ENCODE measurements at places on chromosomes 4 and X.

GRCh38 chr4:155607481-155607880, 59.2 kb upstream of the GUCY1A1 start:
- DNase-seq: no peak
- no peaks in the 10 kb centered on the region for H3K27me3 ChIP-seq
- no peak overlapping the region for H3K27ac ChIP-seq
- H3K4me1 ChIP-seq: peaks cover 8% of the 10 kb centered on the region

DNA sequence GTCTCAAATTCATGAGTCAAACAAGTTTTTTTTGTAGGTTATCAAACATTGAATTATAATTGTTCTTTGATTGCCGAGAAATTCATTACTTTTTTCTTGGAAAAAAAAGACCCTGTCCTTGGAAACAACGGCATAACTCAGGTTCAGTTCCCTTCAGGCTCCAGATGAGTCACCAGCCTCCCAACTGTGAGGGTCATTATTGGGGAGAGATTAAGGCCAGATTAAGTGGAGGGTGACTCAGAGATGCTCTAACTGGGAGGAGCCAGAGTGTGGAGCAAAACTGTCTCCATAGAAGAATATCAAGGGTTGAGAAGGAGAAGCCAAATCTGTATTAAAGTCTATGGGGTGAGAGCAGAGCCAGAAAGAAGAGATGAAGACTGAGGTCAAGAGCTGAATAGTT, 9.6 kb downstream of the ADGRG4 start:
- DNase-seq: no peak
- H3K36me3 ChIP-seq: no peaks in the 10 kb centered on the region
- no peak overlapping the region for H3K27ac ChIP-seq
- no peaks in the 10 kb centered on the region for H3K4me1 ChIP-seq
- no peak overlapping the region for H3K4me3 ChIP-seq

- no peak overlapping the region for H3K27ac ChIP-seq
- H3K4me1 ChIP-seq: no peaks in the 10 kb centered on the region
- no peaks in the 10 kb centered on the region for H3K27me3 ChIP-seq
- no peak overlapping the region for H3K4me3 ChIP-seq
- no peak for DNase-seq
Observed at GRCh38 chr4:17480955-17481354, 30.9 kb downstream of the QDPR start.

DNA sequence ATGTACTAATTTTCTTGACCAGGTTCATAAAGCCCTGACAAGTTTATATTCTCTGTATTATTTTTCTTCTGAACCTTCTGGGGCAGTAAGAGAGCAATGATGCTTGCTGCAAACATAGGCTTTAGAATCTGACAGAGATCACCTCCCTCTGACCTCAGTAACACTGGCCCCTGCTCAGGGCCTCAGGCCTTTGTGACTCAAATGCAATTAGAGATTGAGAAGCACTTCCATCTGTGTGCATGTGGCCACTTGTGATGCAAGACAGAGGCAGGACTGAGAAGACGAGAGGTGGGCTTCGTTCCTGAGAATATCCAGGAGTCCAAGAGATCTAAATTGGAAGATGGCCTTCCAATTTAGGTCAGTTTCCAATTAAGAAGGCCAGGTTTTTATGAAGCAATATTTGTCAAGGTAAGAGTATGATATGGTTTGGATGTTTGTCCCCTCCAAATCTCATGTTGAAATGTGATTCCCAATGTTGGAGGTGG, 82.8 kb upstream of the VEGFC start:
- no peak overlapping the region for H3K4me3 ChIP-seq
- H3K27ac ChIP-seq: no peak overlapping the region
- H3K4me1 ChIP-seq: no peaks in the 10 kb centered on the region

- no peak overlapping the region for H3K4me3 ChIP-seq
- no peak for DNase-seq
- peaks cover under 1% of the 10 kb centered on the region for H3K4me1 ChIP-seq
- H3K27me3 ChIP-seq: no peaks in the 10 kb centered on the region
Observed at GRCh38 chr4:110510277-110510676, 34.3 kb downstream of the ENPEP start.

- H3K4me1 ChIP-seq: no peaks in the 10 kb centered on the region
- no peak for DNase-seq
- H3K36me3 ChIP-seq: no peaks in the 10 kb centered on the region
- no peak overlapping the region for H3K4me3 ChIP-seq
- H3K27ac ChIP-seq: no peak overlapping the region
Observed at GRCh38 chr4:71709961-71710360, 73.9 kb downstream of the GC start.

- H3K27ac ChIP-seq: no peak overlapping the region
- no peaks in the 10 kb centered on the region for H3K4me1 ChIP-seq
- DNase-seq: no peak
- no peaks in the 10 kb centered on the region for H3K36me3 ChIP-seq
- no peak overlapping the region for H3K4me3 ChIP-seq
Observed at GRCh38 chrX:51737091-51737490, 6.2 kb upstream of the GSPT2 start.

- H3K27me3 ChIP-seq: no peaks in the 10 kb centered on the region
- DNase-seq: no peak
- no peak overlapping the region for H3K27ac ChIP-seq
- H3K36me3 ChIP-seq: no peaks in the 10 kb centered on the region
- H3K4me1 ChIP-seq: no peaks in the 10 kb centered on the region
- no peak overlapping the region for H3K4me3 ChIP-seq
Observed at GRCh38 chr4:96016634-96017299, 176.9 kb downstream of the PDHA2 start.

GRCh38 chr4:27836523-27836922, 975.9 kb downstream of the STIM2 start:
- DNase-seq: no peak
- H3K36me3 ChIP-seq: no peaks in the 10 kb centered on the region
- no peaks in the 10 kb centered on the region for H3K4me1 ChIP-seq
- H3K27ac ChIP-seq: no peak overlapping the region
- no peak overlapping the region for H3K4me3 ChIP-seq
- H3K27me3 ChIP-seq: no peaks in the 10 kb centered on the region

DNA sequence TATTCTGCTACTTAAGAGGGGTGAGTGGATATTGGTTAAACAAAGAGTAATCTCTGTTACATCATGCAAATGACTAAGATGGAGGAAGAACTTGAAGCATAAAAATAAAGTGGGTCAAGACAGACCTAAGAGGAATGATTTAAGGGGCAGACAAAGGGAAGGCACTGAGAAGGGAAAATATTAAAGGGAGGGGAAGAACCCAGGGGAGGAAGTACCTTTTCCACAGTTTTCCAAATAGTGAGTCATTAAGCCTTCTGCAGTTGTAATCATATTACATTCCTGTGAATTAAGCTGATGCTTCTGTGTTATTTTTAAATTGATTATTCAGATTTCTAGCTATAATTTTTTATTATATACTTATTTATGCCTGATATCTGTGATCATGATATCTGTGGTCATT, 253.3 kb downstream of the CENPC start:
- H3K36me3 ChIP-seq: no peaks in the 10 kb centered on the region
- no peak for DNase-seq
- H3K27me3 ChIP-seq: no peaks in the 10 kb centered on the region
- no peaks in the 10 kb centered on the region for H3K4me1 ChIP-seq
- no peak overlapping the region for H3K27ac ChIP-seq
- H3K4me3 ChIP-seq: no peak overlapping the region

- H3K27me3 ChIP-seq: peaks cover 32% of the 10 kb centered on the region
- H3K36me3 ChIP-seq: no peaks in the 10 kb centered on the region
- no peak overlapping the region for H3K4me3 ChIP-seq
- no peak overlapping the region for H3K27ac ChIP-seq
- no peak for DNase-seq
Observed at GRCh38 chr4:173490817-173491528, 39.1 kb downstream of the HAND2 start.

- H3K36me3 ChIP-seq: no peaks in the 10 kb centered on the region
- DNase-seq: no peak
- H3K27ac ChIP-seq: no peak overlapping the region
- no peaks in the 10 kb centered on the region for H3K27me3 ChIP-seq
- no peak overlapping the region for H3K4me3 ChIP-seq
Observed at GRCh38 chrX:136121788-136122187, 25.5 kb upstream of the FHL1 start.

DNA sequence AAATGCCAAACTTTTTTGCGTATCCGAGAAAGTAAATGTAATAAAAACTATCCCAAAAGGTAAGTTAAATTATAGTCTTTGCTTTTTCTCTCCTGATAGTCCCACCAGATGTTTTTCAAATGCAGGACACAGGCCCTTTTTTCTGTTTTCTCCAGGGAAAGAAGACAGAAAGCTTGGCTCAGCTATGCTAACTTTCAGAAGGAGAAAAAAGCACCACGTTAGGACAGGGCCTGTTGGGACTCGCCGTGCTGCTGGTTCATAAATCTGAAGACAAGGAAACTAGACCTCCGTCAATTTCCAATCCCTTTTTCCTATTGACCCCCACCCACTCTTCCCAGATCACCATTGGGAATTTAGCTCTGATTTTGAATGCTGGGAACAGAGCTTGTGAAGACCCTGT, 220.9 kb upstream of the SFRP2 start:
- no peak overlapping the region for H3K4me3 ChIP-seq
- H3K36me3 ChIP-seq: no peaks in the 10 kb centered on the region
- no peak for DNase-seq

GRCh38 chr4:153495480-153496193, 29.5 kb downstream of the TMEM131L start:
- peak overlapping the region; percentile 7 for H3K4me3 ChIP-seq
- H3K36me3 ChIP-seq: peaks cover 56% of the 10 kb centered on the region
- peak overlapping the region; percentile 90 for H3K27ac ChIP-seq
- no peaks in the 10 kb centered on the region for H3K27me3 ChIP-seq
- peaks cover 92% of the 10 kb centered on the region for H3K4me1 ChIP-seq
- DNase-seq: no peak

- peaks cover 16% of the 10 kb centered on the region for H3K36me3 ChIP-seq
- H3K4me3 ChIP-seq: no peak overlapping the region
- H3K4me1 ChIP-seq: peaks cover 2% of the 10 kb centered on the region
Observed at GRCh38 chr4:113468165-113469022, 293.1 kb downstream of the CAMK2D start.

DNA sequence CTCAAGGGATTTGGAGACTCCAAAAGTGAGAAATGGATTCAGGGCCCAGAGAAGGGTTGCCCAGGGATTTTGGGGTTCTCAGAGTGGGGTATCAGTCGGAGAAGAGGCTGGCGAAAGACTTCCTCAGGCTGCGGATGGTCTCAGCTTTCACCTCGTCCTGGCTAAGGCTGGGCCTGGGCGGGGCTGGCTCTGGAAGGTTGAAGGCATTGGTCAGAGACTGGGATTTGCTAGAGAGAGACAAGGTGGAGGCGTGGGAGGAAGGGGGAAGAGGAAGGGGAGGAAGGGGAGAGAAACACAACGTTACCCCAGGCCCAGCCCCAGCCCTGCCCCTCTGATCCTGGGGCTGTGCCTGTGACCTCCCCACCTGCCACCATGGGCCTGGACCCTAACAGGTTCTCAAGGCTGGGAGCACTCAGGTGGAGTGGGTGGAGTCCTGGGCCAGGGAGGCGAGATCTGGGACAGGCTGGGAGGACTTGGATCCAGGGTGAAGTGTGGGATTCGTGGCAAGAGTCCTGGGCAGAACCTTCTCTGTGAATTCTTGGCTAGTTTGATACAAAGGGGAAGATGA, 9.4 kb upstream of the TIMP1 start:
- peaks cover 26% of the 10 kb centered on the region for H3K36me3 ChIP-seq
- peaks cover 5% of the 10 kb centered on the region for H3K4me1 ChIP-seq
- no peak for DNase-seq
- no peak overlapping the region for H3K4me3 ChIP-seq

GRCh38 chr4:133146574-133147241, 2.4 kb upstream of the PCDH10 start:
- DNase-seq: peak; percentile 37
- no peak overlapping the region for H3K27ac ChIP-seq
- peaks cover 55% of the 10 kb centered on the region for H3K27me3 ChIP-seq
- no peak overlapping the region for H3K4me3 ChIP-seq
- H3K36me3 ChIP-seq: peaks cover 13% of the 10 kb centered on the region
- peaks cover 18% of the 10 kb centered on the region for H3K4me1 ChIP-seq

GRCh38 chrX:136525738-136526606, 6.0 kb upstream of the VGLL1 start:
- no peak overlapping the region for H3K4me3 ChIP-seq
- no peak for DNase-seq
- peaks cover 9% of the 10 kb centered on the region for H3K36me3 ChIP-seq
- peaks cover 23% of the 10 kb centered on the region for H3K4me1 ChIP-seq

- H3K36me3 ChIP-seq: no peaks in the 10 kb centered on the region
- H3K4me3 ChIP-seq: no peak overlapping the region
- H3K4me1 ChIP-seq: no peaks in the 10 kb centered on the region
- H3K27me3 ChIP-seq: peaks cover 11% of the 10 kb centered on the region
- DNase-seq: no peak
Observed at GRCh38 chr4:98181809-98182208, 38.5 kb upstream of the STPG2 start.

GRCh38 chr4:48129307-48130014, 4.6 kb downstream of the TXK start:
- H3K27me3 ChIP-seq: no peaks in the 10 kb centered on the region
- H3K36me3 ChIP-seq: peaks cover 70% of the 10 kb centered on the region
- DNase-seq: peak; percentile 74
- peaks cover 78% of the 10 kb centered on the region for H3K4me1 ChIP-seq
- H3K4me3 ChIP-seq: peak overlapping the region; percentile 90
- H3K27ac ChIP-seq: peak overlapping the region; percentile 92

DNA sequence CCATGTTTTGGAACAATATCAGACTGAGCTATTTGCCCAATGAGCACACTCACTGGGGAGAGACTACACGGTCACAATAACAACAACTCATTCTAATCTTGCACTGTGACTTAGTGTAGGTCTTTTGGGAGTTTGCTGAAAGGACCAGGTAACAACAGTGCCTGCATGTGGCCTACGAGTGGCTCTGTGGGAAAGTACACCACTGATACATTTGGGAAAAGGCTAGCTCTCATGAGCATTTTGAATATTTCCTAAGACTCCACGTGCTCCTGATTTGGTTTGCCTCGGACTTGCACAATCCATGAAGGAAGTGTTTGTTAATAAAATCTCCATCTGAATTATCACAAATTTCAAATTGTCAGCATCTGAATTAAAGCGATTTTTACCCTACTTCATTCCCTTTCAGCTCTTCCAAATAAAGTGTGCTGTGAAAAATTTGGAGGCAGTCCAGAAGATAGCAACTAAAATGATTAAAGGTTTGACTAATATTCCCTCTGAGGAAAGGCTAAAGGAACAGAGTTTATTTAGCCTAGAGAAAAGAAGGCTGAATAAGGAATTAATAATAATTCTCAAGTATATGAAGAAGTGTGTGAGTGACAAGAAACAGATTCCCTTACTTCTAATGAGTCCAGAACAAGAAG, 406.4 kb downstream of the PPARGC1A start:
- H3K4me1 ChIP-seq: no peaks in the 10 kb centered on the region
- no peaks in the 10 kb centered on the region for H3K27me3 ChIP-seq
- H3K36me3 ChIP-seq: no peaks in the 10 kb centered on the region
- H3K27ac ChIP-seq: no peak overlapping the region
- no peak overlapping the region for H3K4me3 ChIP-seq

- H3K27me3 ChIP-seq: peaks cover 30% of the 10 kb centered on the region
- H3K4me3 ChIP-seq: no peak overlapping the region
- H3K4me1 ChIP-seq: no peaks in the 10 kb centered on the region
- H3K27ac ChIP-seq: no peak overlapping the region
Observed at GRCh38 chr4:87982036-87982435, 6.5 kb downstream of the SPP1 start.

GRCh38 chr4:132839070-132839469, 310.0 kb upstream of the PCDH10 start:
- no peaks in the 10 kb centered on the region for H3K27me3 ChIP-seq
- H3K4me3 ChIP-seq: no peak overlapping the region
- H3K36me3 ChIP-seq: no peaks in the 10 kb centered on the region
- no peak for DNase-seq

Data from activated CD8-positive, alpha-beta T cell treated with anti-CD3 and anti-CD28 coated beads, Interleukin-2, amount 10 ng/mL, durations not matched to agents 7 days and 5 days (primary cell).